Muscle of arm (tissue), 14 donors: ENCODE measurements at places on chromosomes 7 and 10. TPM values are rescaled to one million over a fixed set of nuclear protein-coding genes. Genes with fewer than 3 reads are reported as not detected.

DNA sequence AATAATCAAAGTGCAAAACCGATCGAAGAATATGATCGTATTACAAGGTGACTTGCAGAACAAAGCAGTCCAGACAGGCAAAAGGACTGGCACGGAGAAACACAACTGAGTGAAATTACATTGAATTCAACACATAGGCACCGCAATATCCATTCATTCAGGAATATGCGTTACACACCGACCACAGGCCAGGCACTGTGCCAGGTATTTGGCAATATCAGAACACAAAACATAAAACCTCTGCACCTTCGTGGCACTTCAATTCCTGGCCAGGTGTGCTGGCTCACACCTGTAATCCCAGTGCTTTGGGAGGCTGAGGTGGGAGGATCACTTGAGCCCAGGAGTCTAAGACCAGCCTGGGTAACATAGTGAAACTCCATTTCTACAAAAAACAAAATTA, 187.9 kb downstream of the DIP2C start:
- no peak for DNase-seq

GRCh38 chr7:92325173-92325572, 79.4 kb downstream of the ANKIB1 start:
- no peak for DNase-seq

The LIPM gene
- not detected for polyA plus RNA-seq

The NKX1-2 gene
- polyA plus RNA-seq, result not detected
